ENCODE measurements at places on chromosomes 16 and 17.

DNA sequence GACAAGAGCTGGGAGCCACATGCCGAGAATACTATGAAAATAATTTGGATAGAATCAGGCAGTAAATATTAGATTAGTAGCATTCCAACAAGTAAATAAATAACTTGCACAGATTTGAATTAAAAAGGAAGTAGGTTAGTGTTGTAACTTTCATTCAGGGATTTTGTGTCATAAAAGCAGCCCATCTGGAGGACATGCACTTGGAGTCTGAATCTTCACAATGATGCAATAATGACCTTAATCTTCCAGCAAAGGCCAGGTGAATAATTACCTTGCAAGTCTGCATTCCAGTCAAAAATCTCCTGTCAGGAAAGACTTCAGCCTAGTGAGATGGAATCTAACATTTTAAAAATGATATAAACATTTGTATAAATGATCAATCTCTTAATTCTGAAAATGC, 518.1 kb downstream of the KCNJ2 start:
- no peak for DNase-seq

DNA sequence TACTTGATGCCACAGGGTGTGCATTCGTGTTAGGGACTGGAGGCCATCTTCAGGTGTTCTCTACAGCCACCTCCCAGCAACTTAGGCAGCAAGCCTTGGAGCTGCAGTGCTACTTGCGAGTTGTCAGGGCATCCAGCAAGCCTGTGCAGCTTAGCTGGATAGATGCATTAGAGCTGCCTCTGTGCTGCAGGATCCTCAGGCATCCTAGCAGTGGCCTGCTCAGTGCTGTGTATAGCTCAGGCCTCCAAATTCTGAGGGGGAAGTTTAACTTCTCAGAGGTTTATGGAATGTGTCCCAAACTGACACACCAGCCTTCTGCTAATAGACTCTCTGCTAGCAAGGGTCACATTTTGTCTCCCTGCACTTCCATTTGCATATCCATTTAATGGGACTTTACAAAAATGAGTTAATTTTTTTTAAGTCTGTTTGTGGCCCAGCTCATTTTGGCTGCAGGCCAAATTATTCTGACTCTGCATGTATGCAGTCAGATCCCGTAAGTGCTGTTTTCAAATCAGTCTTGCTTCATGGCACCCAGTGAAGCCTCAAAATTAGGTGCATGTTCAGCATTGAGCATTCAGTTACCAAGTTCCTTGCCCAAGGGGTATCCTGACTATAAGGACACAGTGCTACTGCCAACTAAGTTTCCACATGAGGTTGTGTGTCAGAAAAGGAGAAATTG, 6.8 kb downstream of the GABARAPL2 start:
- no peak for DNase-seq

DNA sequence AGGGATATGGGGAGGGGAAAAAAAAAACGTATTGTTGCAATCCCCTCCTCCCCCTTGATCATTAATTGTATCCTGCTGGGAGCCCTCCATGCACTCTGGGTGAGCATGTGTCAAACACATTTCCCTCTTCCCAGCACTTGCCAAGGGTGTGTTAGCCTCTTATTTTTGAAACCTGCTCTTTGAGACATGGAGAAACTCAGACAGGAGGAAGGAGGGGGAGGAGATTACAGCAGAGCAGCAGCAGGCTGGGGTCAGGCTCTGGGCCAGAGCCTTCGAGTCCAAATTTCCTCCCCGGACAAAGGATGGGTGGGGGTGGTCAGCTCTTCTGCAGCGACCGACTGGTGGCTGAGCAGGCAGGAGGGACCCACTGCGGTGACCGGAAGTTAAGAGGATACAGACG, 64.7 kb downstream of the SOX9 start:
- DNase-seq: no peak

DNA sequence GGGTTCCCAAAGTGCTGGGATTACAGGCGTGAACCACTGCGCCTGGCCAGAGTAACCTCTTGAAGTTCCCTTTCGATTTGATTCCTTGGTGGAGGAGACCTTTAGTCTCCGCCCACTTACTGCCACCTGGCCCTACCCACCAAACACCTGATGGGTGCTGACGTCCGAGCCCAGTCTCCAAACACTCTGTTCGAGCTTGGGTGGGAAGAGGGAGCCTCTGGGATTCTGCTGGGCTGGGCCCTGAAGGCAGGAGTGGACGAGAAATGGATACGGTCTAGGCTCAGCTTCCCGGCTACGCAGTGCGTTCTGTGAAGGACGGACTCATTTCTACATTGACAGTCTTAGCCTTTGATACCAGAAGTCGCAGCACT, 870 bp upstream of the ITGA3 start:
- DNase-seq: peak; percentile 60

- peak; percentile 58 for DNase-seq
Measured at GRCh38 chr17:10875984-10876555, 38.2 kb upstream of the PIRT start.

Data from ELF-1 (cell line).